ENCODE measurements at places on chromosomes 3 and 15.

GRCh38 chr3:143307613-143308183, 188.1 kb downstream of the CHST2 start:
- DNase-seq = no peak

DNA sequence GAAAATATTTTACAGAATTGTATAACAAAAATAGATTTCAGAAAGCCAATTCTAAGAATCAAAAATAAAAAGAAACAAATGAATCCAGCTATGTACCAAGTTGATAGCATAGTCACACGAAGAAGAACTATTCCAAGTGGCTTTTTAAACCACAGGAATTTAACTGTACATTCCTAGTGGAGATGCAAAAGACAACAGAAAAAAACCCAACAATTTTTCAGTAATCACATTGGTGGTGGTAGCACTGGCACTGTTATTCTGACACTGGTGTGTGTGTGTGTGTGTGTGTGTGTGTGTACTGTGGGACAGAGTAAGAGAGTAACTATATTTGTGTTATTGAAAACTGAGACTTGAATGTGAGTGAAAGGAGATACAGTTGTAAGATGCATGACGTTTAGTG, 9.1 kb downstream of the BFSP2 start:
- DNase-seq = no peak

- no peak for DNase-seq
Measured at GRCh38 chr15:27977696-27978095, 121.4 kb downstream of the OCA2 start.

- no peak for DNase-seq
Measured at GRCh38 chr15:82303956-82304777, 41.5 kb downstream of the SAXO2 start.

GRCh38 chr15:35000511-35000910, 12.4 kb upstream of the ZNF770 start:
- no peak for DNase-seq

- no peak for DNase-seq
Measured at GRCh38 chr15:85336880-85337279, 43.5 kb upstream of the AKAP13 start.

GRCh38 chr3:55486857-55487380, at the start of gene WNT5A:
TSS of gene WNT5A (minus strand) at chr3:55487306. CDS start at chr3:55486985, 321 bp downstream.
- DNase-seq = no peak

DNA sequence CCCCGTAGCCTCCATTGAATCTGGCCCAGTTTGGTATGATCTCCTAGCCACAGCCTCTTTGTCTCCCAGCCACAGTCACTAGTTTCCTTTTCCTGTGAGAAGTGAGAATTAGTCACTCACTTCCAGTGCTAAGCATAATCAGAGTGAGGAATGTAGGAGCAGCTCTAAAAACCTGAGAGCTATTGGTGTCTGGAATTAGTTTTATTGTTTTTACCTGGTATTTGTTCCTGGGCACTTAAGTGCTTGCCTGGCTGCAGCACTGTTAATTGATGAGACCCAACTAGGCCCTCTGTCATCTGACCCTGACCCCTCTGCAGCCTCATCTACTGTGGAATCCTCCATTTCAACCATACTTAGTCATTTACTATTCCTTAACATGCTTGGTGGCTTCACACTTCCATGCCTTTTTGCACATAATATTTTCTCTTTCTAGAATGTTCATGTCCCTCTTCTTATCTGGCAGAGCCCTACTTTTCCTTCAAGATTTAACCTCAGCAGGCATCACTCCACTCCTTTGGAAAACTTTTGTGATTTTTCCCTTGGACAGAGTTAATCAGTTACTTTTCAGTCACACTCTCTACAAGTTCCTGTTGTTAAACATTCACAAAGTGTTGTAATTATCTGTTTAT, 48.8 kb downstream of the PDE8A start:
- no peak for DNase-seq

- DNase-seq = no peak
Measured at GRCh38 chr3:107772016-107772415, 249.3 kb downstream of the BBX start.

- no peak for DNase-seq
Measured at GRCh38 chr15:64667736-64668161, 107.6 kb downstream of the RBPMS2 start.

GRCh38 chr15:60973637-60974415, 255.3 kb downstream of the RORA start:
- no peak for DNase-seq

DNA sequence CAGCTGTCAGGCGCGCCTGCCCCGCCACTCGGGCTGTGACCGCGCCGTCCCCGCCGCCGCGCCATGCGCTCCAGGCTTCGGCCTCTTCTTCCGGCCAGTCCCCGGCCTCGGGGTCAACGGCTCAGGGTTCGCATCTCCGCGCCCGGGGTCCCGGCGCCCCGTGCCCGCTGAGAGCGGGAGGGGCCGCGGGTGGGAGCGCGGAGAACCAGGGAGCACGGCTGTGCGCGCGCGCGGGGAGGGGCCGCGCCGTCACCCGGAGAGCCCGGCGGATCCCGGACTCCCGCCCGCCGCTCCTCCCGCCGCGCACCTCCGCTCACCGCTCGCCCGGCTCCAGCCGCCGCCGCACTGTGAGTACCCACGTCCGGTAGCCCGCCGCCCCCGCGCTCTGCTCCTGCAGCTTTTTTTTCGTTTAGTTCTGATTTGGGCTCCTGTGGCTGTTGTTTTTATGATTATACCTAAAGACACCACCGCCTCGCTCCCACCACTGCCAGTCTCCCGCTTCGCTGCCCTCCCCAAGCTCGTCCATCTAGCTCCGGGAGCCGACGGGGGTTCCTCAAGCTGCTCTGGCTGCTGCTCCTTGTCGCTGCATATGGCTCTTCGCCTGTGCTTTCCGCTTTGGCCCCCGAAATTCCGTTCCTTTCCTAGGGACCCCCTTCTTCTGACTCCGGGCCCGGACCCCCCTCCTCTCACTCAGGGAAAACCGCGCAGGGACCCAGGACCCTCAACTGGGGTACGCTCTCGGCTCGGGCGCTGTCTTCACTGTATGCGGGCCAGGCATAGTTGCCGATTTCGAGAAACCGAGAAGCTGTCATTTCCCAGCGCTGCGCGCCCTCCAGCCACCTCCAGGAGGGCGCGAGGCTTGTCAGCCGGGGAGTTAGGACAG, 1.8 kb upstream of the SKOR1 start:
- DNase-seq = no peak

DNA sequence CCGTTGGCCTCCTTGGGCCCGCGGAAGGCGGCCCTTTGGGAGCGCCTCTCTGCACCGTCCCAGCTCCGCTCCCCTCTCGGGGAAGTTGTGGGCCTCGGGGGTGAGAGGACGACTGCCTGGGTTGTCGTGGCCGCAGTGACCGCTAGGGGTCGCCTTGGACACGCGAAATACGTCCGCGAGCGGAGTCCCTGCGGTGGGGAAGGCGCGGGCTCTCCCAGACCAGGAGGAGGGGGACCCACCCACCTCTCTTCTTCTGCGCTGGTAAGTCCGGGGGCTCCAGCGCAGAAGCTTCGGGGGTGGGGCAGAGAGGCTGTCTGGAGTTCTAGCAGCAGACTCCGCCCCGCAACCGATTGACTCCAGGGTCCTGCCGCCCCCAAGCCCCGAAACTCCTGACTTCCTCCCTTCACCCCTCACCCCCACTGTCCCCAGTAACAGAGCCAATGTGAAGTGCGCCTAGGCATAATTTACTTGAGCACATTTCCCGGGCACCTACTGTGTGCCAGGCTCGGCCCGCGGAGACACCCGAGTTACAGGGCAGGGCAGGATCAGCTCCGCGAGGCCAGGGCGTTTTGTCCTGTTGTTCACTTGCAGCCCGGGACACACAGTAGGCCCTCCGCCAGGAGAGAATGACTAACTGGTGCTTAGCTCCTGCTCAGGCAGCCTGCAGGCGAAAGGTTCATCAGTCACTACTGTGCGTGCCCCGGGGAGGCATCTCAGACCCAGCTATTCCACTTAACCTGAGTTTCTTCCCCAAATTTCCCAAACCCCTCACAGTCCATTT, 32.8 kb downstream of the DNASE1L3 start:
- DNase-seq = peak; percentile 81

- DNase-seq = no peak
Measured at GRCh38 chr3:194421-194820, 2.1 kb upstream of the CHL1 start.

DNA sequence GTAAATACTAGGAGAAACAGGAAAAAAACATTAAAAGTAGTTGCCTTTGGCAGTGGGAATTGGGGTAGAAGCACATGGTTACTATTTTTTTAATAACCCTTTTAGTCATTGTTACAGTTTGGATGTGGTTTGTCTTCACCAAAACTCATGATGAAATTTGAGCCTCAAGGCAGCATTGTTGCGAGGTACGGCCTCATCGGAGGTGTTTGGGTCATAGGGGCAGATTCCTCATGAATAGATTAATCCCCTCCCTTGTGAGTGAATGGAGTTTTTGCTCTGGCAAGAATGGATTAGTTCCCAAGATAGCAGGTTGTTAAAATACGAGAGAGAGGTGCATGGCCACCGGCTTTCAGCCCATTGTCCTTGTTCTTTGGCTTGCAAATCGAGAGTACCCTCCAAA, 92.6 kb downstream of the LEKR1 start:
- DNase-seq = no peak

DNA sequence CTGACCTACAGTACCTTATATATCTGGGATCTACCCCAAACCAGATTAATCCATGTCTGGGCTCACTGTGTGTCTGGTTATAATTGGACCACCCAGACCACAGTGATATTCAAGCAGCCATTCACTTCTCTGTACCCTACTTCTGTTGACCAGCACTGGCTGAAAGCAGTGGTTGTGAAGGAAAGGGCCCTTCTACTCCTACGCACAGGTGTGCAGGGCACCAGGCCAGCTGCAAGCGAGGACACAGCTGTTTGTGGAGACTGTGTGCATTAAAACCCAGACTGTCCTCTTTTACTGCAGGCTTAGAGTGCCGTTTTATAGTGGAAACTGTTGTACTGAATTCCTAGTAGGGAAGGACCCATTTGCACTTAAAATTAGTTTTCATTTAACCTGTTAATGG, 29.5 kb downstream of the CTDSPL start:
- no peak for DNase-seq

DNA sequence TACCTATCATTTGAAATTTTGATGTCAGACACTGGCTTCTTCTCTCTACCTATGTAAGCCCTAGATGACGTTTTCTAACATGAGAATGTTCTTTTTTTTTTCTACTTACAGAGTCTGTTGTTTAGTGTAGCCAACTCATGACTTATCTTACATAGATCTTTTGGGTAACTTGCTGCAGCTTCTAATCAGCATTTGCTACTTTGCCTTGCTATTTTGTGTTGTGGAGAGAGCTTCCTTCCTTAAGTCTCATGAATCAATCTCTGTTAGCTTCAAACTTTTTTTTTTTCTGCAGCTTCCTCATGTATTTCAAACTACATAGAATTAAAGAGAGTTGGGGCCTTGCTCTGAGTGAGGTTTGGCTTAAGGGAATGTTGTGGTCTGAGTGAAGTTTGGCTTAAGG, 568.7 kb upstream of the BCHE start:
- no peak for DNase-seq

DNA sequence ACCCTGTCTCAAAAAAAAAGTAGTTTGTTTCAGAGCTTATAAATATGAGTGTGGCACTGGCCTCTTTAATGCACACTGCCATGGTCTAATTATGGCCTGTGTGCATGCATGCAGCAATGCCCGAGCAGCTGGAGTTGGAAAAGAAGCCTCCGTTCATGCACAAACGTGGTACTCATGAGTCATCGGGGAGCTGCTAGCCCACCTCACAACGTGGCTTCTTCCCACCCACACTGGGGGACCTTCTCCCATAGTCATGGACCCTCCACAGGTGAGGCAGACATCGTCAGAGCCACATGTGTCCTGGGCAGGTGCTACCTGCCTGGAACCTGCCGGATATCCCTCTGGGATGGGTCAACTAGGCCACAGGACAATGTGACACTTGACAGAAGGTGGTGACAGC, 66.7 kb downstream of the ATP10A start:
- DNase-seq = no peak

DNA sequence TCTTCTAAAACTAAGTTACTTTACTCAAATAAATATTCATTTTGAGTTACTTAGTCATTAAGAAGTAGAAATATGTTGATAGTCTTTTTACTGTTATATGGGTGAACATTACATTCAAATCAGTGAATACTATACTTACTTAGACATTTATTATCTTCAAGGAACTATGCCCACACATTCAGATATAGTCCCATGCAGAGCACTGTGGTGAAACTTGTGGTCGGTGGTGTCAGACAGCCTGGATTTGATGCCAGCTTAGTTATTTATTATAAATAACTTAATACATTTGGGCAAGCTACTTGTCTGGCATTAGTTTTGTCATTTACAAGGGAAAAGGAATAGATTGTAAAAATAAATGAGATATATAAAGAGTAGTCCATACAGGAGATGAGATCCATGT, 149.5 kb downstream of the RAP2B start:
- DNase-seq = no peak

- DNase-seq = no peak
Measured at GRCh38 chr15:86295511-86295910, 215.8 kb downstream of the AGBL1 start.

DNA sequence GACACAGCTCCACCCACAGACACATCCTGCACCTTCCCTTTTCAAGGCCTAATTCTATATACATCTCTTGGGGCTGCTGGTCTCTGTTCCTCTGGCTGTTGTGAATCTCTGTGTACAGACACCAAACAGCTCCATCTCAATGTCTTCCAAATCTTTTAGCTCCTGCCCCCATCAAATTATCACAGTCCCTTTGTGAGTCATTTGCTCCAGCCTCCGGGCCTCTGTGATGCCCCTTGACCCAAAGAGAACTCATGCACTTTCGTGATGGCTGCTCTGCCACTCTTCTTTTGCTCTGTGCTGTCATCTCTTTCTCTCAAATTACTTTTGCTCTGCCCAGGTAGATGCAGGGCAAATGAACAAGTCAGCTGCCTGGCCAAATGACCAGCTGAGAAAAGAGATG, 369.0 kb upstream of the CDIN1 start:
- DNase-seq = no peak
